ENCODE measurements at places on chromosomes 11 and 22.

GRCh38 chr11:34149274-34149673, 43.8 kb downstream of the NAT10 start:
- no peak for DNase-seq

GRCh38 chr11:103545551-103545950, 436.3 kb downstream of the DYNC2H1 start:
- no peak for DNase-seq

GRCh38 chr22:38038890-38039812, 18.1 kb upstream of the PICK1 start:
- DNase-seq = no peak

GRCh38 chr11:119668676-119669075, 60.3 kb downstream of the NECTIN1 start:
- DNase-seq = no peak

GRCh38 chr11:46050003-46050461, 71.2 kb downstream of the PHF21A start:
- DNase-seq = no peak

- no peak for DNase-seq
Measured at GRCh38 chr11:34570584-34570983, 50.3 kb upstream of the EHF start.

DNA sequence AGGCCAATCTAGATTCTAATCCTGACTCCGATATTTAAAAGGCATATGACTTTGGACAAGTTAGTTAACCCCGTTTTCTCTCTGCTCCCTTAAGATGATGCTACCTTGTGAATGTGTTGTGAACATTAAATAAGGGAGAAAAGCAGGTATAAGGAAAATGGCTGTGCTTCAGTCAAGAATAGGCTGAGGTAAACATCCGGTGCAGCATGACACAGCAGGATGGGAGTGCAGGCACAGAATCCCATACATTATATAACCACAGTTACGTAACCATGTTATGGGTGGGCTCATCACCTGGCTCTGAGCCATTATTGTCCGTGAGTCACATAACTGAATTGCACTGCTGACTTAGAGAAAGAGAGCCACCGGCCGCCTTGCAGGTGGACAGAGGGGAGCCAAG, 382.2 kb upstream of the ANO5 start:
- no peak for DNase-seq

DNA sequence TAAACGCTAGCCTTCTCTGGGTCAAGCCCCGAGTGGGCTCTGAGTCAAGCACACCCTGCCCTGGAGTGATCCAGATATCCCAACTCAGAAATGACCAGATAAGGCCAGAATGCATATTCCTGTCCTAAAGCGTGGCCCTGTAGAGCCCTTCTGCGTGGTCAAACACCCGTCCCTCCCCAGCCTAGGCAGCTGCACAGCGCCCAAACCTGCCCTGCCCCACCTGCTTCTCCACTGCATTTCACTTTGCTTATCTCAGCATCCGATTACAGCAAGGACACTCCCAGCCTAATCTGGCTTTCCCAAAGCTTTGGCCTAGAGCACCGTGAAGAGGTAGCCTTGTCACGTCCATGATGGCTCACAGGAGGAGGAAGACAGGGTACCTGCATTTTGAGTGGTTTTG, 11.9 kb upstream of the TMPRSS4 start:
- no peak for DNase-seq

DNA sequence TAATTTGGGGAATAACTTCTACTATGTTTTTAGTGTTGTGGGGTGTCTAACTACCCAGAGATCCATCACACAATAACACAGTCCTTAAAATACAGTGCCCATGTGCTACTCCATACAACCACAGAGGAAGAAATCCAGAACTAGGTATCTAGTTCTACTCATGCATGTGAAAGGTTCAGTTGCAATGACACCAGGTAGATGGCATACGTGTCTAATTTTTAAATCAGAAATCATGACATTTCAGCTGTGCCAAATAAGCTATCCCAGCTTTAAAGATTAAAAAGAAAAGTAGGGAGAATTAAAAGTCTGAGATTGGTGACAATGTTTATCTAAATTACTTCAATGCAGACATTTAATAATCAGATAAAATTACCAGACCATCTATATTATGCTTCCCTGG, 122.2 kb downstream of the CD44 start:
- no peak for DNase-seq

- DNase-seq = no peak
Measured at GRCh38 chr11:75408957-75409219, 9.6 kb downstream of the RPS3 start.

GRCh38 chr11:20042045-20042639, 118.1 kb downstream of the DBX1 start:
- no peak for DNase-seq

DNA sequence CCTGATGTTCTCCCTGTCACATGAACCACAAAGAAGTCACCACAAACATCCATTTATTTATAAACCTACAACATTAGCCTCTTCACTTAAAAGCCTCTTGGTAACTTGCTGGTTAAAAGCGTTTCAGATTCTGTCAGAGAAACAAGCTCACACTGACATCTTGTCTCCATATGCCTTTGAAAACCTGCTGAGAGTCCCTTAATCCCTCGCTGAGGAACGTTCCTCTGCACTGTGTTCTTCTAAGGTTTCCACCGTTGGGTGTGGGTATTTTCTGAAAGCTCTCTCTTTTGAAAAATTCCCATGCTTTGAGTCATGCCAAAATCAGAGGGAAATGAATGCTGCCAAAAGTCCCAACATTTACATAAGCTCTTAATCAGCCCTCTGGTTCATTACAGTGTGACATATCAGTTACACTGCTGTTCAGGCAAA, 149.8 kb downstream of the CCDC34 start:
- DNase-seq = no peak

Data from germinal center (tissue), 1 donor.